ENCODE measurements at places on chromosomes 11 and 22. TPM values are rescaled to one million over a fixed set of nuclear protein-coding genes. Genes with fewer than 3 reads are reported as not detected.

GRCh38 chr11:79078999-79079398, 361.8 kb downstream of the TENM4 start:
- DNase-seq: peak; percentile 79

GRCh38 chr22:26998129-26998528, 340.7 kb downstream of the MIAT start:
- no peak for DNase-seq

DNA sequence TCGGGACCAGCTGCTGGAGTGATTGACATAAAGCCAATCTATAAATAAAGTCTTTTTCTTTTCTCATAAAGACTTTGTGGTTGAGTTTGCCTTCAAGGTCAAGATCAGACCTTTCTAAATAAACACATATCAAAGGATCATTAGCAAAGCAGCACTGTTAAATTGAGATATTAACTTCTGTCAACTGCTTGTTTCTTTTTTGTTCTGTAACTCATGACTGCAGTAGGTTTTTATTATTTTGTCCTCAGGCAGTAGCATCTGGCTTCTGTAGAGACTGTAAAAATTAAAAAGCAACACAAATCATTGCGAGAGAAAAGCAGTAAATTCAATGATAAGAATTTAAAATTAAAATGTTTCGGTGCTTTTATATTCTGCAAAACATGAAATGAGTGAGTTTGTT, 77.7 kb upstream of the NNMT start:
- no peak for DNase-seq

The APOL3 gene
- total RNA-seq: not detected

The RFPL1 gene
- total RNA-seq: not detected

The BIRC3 gene
- 0.07 TPM for total RNA-seq

DNA sequence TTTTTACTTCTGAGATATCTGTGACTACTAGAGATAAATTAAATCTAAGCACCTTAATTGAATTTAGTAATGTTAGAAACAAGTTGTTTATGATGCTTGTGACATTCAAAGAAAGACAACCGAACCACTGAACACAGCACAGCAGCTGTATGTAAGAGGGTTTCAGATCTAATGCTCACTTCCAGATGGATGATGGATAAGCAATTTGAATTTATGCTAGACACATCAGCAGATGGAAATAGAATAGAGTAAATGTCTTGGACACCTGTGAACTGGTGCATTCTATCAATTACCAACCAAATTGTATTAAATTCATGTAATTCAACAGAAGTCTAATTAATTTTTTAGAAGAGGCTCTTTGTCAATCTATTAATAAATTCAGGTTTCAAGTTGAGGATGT, 306.3 kb downstream of the CNTN5 start:
- no peak for DNase-seq

The C11orf91 gene
- not detected for total RNA-seq

DNA sequence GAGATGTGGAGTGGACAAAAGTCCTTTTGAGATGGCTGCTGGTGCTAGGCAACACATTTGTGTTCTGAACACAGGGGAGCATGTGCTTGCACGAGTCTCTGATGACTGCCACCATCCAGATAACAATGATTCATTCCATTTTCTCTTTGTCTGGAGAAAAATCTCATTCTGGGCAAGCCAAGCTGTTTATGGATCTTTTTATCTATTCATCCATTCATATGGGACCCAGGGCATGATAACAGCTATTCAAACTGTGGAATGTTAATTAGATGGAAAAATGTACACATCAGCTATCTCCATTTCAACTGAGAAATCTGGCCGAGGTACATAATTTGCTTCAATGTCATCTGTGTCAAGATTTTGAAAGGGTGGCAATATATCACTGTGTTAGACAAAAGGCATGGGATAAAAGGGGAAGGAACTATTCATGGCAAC, 117.5 kb upstream of the ZBED5 start:
- no peak for DNase-seq

DNA sequence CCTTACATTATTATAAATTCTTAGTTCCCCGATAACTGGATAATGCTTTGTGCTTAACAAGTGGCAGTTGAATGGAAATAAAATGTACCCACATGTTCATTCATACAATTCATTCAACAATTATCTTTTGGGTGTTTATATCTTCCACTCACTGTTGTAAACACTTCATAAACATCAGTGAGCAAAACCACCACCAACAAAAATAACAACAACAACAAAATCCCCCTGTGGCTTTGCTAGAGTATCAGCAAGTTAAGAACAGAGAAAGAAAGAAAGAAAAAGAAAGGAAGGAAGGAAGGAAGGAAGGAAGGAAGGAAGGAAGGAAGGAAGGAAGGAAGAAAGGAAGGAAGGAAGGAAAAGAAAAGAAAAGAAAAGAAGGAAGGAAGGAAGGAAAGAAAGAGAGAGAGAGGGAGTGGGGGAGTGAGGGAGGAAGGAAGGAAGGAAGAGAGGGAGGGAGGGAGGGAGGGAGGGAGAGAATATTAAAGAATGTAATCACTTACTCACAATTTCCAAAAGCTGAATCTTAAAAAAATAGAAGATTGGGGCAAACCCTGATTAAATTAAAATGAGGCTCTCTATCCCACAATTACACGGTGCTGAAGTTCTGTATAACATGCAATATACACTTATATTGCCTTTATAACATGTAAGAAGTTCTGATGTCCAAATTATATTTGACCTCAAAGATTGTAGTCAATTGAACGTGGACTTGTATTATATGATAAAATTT, 2238.8 kb downstream of the LRRC4C start:
- DNase-seq: no peak

DNA sequence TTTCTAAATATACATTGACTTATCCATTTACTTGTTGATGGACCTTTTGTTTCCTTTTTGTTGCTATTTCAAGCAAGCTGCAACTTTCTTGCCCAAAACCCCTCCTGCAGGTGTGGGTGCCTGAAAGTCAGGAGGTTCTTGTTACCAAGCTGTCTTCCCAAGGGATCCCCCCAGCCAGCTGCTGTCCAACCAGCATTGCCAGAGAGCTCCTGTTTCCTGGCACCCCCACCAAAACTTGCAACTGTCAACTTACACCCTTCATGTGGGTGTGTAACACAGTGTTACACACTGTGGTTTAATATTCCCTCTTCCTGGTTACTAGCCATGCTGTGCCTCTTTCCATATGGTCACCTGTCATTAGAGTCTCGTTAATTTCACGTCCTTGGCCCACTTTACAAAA, 1.6 kb upstream of the KRTAP5-1 start:
- DNase-seq: no peak

The SLC22A25 gene
- not detected for total RNA-seq

GRCh38 chr11:19789835-19790710, 77.4 kb downstream of the NAV2 start:
- no peak for DNase-seq

DNA sequence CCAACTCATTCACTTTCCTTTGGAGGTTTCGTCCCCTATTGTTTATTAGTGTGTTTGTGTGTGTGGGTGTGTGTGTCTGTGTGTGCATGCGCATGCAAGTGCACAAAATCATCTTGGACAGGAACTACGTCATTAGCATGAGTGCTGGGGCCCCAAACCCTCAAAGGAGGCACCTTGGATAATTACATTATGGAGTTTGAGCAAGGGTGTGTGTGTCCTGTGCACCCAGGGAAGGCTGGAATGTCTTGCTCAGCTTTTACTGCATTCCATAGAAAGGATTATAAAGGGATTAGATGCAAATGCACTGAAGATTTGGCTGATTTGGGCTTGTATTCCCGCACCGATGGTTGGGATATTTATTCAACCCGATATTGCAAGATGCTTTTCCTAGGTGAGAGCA, 203.4 kb upstream of the NAV2 start:
- DNase-seq: no peak

DNA sequence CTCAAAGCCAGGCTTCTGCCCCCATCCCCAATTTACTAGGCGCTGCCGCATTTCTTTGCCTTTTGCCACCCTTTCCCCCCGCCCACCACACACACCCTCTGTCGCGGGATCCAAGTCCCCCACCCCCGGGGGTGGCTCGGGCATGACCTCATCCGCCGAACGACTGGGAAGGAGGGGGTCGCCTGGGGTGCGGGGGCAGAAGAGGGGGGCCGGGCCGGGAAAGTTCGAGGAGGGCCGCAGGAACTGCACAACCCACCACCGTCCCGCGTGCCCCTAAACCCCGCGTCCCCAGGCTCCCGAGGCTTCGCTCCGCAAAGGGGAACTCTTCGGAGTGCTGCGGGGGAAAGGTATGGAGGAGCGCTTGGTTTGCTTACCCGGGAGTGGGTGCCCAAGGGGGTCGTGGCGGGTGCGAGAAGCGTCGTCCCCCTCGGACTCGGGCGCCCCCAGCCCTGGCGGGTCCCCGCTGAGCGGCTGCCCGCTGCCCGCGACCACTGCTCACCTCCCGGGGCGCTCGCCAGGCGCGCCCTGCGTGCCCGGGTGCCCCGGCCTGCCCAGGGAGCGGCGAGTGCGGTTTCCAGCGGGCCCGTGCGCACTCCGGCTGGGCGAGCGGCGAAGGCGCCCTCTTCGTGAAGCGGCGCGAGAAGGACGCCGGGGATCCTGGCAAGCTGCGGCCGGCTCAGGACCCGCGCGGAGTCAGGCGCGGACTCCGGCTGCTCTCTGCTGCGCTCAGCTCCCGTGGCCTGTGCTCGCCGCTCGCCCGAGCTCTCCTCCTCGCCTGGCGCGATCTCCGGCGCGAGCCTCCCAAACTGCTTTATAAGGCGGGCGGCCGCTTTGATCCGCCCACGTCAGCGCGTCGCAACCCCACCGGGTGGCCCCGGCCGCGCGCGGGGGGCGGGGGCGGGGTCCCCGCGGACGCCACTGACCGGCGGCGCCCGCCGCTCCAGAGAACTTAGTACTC, 4.0 kb upstream of the WNT11 start:
- DNase-seq: peak; percentile 54

- DNase-seq: no peak
These were observed 60.5 kb downstream of the IGLL1 start for GRCh38 chr22:23519442-23520157.

GRCh38 chr11:110125632-110126031, 32.4 kb downstream of the ZC3H12C start:
- DNase-seq: no peak

The RTN4RL2 gene
- 2.9 TPM for total RNA-seq

DNA sequence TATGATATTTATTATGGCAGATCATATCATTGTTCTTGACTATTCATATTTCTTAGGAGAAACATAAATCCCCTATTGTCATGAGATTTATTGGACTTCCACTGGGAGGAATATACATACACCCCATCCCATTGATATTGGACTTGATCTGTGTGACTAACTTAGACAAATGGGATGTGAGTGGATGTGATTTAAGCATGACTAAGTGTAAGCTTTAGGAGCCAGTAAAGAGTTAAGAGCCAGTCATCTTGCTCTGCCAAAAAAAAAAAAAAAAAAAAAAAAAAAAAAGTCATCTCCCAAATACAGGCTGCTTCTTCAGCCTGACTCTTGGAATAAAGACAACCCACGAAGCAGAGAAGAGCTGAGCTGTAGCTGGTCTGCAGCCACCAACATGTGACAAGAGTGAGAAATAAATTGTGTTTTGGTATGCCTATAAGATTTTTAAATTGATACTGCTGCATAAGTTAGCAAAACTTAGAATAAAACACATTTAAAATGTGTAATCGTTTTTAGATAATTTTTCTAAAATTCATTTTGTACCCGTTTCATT, 595.0 kb upstream of the LRRC4C start:
- DNase-seq: no peak

DNA sequence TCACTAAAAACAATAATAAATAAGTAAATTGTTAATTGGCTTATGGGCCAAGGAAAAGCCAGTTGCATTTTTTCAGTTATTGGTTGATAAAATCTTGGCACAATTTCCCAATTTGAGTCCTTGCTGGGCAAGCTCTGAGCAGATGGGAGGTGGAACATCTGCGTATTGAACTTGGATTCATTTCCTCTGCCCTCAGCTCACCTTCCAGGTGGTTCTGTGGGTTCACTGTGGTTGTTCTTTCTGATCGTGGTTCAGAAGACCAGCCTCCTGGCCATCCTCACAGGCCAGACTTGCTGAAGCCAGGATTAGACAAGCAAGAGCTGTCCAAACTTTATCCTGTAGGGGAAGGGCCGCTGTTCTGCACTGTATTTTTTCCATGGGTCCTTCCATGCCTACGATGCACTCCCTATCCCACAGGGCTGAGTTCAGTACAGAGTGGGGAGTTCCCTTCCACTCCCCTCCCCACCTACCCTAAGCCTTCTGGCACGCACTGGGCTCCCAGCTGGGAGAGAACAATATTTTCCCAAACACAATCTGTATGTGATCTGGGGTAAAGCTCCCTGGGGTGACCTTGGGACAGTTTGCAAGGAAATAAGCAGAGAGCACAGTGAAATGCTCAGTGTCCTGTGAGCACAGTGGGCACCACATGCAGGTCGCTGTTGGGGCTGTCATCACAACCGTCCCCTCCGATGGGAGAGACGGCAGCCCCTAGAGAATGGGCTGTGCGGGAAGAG, 43.5 kb upstream of the TP53I11 start:
- peak; percentile 78 for DNase-seq

- no peak for DNase-seq
These were observed 1046.6 kb downstream of the FAM181B start for GRCh38 chr11:81687057-81687456.

GRCh38 chr22:46515208-46516111, 22.0 kb downstream of the CELSR1 start:
- no peak for DNase-seq

The KCNQ1OT1 gene
- total RNA-seq: 0.49 TPM

The CCDC134 gene
- 10.0 TPM for total RNA-seq

GRCh38 chr11:1565173-1565903, 6.7 kb downstream of the DUSP8 start:
- DNase-seq: no peak

The ETS1 gene
- total RNA-seq: 61.7 TPM

GRCh38 chr11:91160661-91161060, 937.8 kb upstream of the CHORDC1 start:
- DNase-seq: no peak

- no peak for DNase-seq
These were observed 144.6 kb downstream of the SNX19 start for GRCh38 chr11:130771708-130772107.

GRCh38 chr22:39472570-39473556, 16.1 kb downstream of the MGAT3 start:
- peak; percentile 47 for DNase-seq

The RAB38 gene
- total RNA-seq: 0.17 TPM

The C22orf31 gene
- total RNA-seq: not detected

- DNase-seq: no peak
These were observed 25.4 kb downstream of the OSBPL5 start for GRCh38 chr11:3139481-3140290.

- no peak for DNase-seq
These were observed 68.7 kb downstream of the DDX10 start for GRCh38 chr11:108733479-108734116.

The OR5B21 gene
- total RNA-seq: not detected

The APOA4 gene
- total RNA-seq: not detected
